NCI-H1105 treated with DMSO at 0.1 percent for 48 hours (cell line): ENCODE measurements at places on chromosomes 7 and 10.

DNA sequence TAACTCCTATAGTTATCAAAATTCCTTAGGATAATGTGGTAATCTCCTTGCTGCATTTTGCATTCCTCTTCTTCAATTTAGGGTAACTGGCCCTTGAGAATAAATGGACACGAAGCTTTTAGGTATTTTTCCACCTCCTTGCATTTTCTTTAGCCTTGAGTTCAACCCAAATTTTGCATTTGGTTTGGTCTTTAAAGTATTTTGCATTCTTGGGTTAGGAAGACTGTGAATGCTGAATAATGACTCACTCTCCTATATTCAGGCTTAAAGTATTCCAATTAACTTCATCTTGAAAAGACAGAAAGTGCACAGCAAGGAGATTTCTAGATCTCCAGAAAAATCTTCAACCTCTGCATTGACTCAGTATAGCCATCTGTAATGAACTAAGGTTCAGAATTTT, 47.3 kb downstream of the TFPI2 start:
- no peak for DNase-seq

- no peak for DNase-seq
Observed at GRCh38 chr7:37357637-37357996, 91.0 kb downstream of the ELMO1 start.

DNA sequence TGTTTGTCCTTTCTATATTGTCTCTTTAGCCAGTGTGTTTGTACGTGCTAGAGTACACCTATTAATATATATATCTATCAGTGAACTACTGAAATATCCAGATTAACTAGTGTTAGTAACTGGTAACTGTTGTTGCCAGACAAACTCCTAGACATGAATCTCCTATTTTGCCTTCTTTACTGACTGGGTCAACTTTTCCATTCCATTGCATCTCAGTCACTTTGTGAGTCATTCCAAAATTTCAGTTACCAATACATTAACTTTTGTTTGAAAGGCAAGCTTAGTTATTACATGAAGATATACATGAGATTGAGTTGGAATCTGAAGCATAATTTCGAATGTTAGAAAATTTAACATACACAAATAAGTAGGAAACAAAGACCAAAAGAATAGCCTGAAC, 51.4 kb downstream of the BTAF1 start:
- DNase-seq: no peak

GRCh38 chr7:155814316-155815276, 2.3 kb upstream of the SHH start:
- DNase-seq: no peak
